Central memory CD4-positive, alpha-beta T cell (primary cell): ENCODE measurements at places on chromosomes 4 and X.

- DNase-seq = no peak
Observed at GRCh38 chr4:38539501-38539900, 124.5 kb upstream of the KLF3 start.

- DNase-seq = no peak
Observed at GRCh38 chr4:180449395-180449956, 1793.7 kb upstream of the TENM3 start.

DNA sequence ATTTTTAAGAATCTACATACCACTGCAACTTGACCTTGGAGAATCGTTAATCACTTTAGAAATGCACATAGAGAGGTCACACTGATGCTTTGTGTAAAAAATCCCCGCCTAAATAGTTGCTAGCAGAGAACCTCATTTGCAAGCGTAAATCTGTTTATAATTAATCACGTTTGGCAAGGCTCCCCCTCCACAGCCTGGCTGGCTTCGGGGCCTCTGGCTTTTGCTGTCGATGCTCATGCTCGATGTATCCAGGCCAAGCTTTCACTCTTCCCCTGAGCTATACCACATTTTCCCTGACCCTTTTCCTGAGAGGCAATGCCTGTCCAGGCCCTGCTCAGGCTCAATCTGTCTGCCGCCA lies 23.4 kb downstream of the CYTL1 start:
- no peak for DNase-seq

- no peak for DNase-seq
Observed at GRCh38 chr4:6349896-6350603, 80.4 kb downstream of the WFS1 start.

GRCh38 chrX:51955200-51955599 lies 61.8 kb downstream of the MAGED1 start:
- DNase-seq = no peak

DNA sequence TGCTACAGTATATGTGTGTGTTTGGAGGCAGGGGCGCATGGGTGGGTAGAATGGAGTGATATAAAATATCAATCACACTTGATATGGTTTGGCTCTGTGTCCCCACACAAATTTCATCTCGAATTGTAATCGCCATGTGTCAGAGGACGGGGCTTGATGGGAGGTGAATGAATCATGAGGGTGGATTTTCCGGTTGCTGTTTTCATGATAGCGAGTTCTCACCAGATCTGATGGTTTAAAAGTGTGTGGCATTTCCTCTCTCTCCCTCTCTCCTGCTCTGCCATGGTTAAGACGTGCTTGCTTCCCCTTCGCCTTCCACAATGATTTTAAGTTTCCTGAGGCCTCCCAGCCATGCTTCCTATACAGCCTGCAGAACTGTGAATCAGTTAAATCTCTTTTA lies 14.8 kb downstream of the SOWAHB start:
- DNase-seq = no peak

- no peak for DNase-seq
Observed at GRCh38 chr4:70591955-70592582, at the start of gene AMBN. Gene AMBN (plus strand): TSS chr4:70592256. CDS start chr4:70592359, 103 bp downstream.

DNA sequence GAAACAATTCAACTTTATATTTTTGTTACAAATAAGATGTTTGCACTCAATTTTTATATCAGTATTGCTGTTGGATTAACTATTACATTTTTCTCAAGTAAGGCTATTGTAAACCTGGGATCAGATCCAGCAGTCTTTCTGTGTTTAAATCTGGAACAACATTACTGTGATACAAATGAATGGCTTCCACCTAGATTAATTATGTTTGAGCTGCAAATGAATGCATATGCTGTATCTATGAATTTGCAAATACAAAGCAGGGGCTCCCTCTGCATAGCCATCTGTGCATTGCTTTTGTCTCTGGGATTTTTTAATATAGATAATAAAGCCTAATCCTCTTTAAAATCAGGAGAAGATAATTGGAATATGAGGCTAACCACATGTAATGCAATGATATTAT lies 69.8 kb upstream of the NEIL3 start:
- no peak for DNase-seq
